ENCODE measurements at places on chromosomes 2 and 18.
A peak's percentile ranks its signal among the peaks of the same experiment; 100 is the strongest.

DNA sequence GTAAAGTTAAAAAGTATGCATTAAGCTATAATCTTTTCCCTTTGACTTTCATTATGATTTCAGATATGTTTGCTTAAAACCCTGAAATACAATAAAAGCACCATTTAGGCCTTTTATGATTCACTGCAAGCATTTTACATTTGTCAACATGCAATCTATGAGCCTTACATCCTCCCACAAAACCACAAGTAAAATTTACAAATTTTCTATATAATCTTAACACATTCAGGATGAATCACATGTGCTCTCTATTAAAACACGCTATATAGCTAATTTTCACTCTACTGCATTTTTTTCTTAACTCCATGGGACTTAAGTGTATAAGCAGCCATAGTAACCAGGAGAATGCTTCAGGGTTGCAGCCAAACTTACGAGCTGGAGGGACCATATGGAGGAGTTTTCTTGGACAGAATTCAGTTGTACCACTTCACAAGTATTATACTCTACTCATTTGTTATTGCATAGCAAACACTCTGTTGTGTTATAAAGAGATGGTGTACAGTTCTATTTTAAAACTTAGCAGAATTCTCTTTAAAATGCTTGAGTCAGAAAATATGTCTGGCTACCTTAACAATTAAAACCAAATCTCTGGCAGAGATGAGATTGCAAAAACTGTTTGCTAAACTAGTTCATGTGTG, 293.2 kb downstream of the ALK start:
- no peak for DNase-seq

- no peak for DNase-seq
These were observed 45.3 kb downstream of the LRPPRC start for GRCh38 chr2:43950383-43951008.

DNA sequence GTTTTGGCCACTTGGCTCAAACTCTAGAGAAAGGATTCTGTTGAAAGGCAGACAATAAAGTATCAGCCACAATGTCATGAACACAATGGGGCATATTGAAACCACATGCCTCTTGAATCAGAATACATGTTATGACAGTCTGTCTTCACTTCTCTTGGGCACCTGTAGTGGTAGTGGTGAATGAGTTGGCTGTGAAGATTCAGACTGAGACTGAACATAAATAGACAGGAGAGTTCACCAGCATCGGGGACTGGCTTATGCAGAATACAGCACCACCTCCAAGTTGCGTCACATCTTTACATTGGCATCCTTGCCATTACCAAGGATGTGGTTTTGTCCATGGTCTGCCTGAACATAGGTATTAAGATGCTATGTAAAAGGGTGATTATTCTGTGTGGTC, 336.8 kb downstream of the MYCN start:
- DNase-seq: no peak

GRCh38 chr18:59196161-59196725, 23.7 kb upstream of the GRP start:
- no peak for DNase-seq

DNA sequence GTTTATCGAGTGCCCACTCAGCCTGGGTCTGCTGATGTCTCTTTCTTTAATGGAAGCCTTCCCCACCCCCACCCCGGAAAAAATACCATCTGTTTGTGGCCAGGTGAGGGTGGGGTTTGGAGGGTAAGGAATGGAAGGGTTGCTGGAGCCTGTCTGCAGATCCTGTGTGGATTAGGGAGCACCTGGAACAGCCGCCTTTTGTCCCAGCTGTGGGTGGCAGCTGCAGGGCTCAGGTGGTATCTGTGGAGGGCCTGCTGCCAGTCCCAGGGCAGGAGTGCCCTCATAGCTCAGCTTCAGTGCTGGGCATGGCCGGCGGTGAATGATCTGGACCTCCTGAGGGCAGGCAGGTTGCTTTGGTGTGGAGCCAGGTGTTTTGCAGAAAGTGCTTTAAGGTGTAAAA, 45.3 kb downstream of the IMPA2 start:
- DNase-seq: no peak

- no peak for DNase-seq
These were observed 112.4 kb upstream of the RND3 start for GRCh38 chr2:150599889-150600288.

DNA sequence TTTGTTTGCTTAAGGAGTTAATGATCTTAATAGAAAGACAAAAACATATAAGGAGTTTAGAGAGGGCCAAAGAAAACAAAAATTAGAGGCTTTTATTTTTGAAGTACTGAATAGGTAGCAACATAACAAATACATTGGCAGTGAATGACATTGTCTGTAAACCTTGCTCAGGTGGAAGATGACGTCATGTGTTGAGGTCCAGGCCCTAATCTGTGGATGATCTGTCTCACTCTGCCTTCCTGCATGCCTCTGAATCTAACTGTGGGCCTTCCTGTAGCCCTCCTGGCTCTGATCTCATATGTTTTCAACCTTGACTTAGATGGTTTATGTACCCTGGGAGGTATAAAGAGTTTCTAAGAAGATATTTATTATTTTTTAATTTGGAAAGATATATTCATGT, 58.1 kb upstream of the DYNAP start:
- no peak for DNase-seq

GRCh38 chr2:155301221-155301620, 602.7 kb downstream of the KCNJ3 start:
- no peak for DNase-seq

- DNase-seq: no peak
These were observed 16.7 kb upstream of the ADI1 start for GRCh38 chr2:3535794-3536681.

- DNase-seq: peak; percentile 24
These were observed 49.9 kb upstream of the DAPL1 start for GRCh38 chr2:158745067-158745865.

DNA sequence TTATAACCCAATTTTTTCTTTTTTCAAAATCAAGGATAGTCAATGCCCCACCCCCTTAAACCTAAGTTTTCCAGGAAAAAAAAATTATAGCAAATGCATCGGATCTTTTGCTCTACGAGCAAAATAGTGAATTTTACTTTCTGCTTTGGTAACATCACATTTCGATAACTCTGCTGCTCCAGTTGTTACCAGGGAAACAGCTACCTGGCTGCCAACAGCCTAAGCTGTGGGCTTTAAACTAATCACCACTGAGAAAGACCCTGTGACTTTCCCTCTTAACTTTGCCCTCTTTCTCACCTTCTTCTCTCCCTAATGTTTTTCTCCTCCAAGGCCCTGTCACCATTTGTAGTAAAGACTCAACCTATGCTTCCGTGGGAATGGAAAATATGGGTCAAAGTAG, 145.5 kb downstream of the ABCA12 start:
- DNase-seq: no peak

DNA sequence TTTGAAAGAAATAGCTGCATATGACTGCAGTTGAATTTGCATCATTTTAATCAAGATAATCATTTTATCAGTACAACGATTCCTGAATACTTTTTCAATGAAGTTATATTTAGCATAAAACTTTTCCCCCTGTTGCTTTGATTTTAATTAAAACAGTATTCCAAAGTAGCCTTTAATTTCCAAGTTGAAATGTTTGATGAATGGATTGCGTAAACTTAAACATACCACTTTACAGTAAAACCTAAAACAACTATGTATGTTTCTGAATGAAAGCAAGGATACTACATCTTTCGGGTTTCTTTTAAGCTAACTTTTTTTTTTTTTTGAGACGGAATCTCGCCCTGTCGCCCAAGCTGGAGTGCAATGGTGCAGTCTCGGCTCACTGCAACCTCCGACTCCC, 1.4 kb downstream of the SPAST start:
- no peak for DNase-seq

DNA sequence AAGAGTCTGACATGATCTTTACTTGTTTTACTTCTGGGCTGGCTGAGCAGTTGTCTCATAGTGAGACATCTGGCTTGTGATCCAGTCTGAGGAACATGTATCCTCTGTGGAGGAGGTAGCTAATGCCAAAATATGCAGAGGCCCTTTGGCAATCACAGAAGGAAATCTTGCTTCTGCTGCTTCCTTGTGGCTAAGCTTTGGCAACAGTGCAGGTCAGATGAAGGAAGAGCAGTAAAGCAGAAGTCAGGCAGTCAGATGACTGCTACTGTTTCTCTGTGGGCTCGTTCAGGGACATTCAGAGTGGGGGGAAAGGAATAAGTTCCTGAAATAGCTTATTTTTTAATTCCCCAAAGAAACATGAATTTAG, 22.3 kb downstream of the DOK1 start:
- DNase-seq: no peak

- DNase-seq: no peak
These were observed 437.2 kb upstream of the ID2 start for GRCh38 chr2:8244639-8245038.

GRCh38 chr18:22311301-22311700, 106.4 kb downstream of the CTAGE1 start:
- DNase-seq: no peak

GRCh38 chr2:176826984-176827668, 385.5 kb upstream of the HNRNPA3 start:
- DNase-seq: no peak

- peak; percentile 36 for DNase-seq
These were observed 5.6 kb upstream of the GPR17 start for GRCh38 chr2:127640082-127641072.

DNA sequence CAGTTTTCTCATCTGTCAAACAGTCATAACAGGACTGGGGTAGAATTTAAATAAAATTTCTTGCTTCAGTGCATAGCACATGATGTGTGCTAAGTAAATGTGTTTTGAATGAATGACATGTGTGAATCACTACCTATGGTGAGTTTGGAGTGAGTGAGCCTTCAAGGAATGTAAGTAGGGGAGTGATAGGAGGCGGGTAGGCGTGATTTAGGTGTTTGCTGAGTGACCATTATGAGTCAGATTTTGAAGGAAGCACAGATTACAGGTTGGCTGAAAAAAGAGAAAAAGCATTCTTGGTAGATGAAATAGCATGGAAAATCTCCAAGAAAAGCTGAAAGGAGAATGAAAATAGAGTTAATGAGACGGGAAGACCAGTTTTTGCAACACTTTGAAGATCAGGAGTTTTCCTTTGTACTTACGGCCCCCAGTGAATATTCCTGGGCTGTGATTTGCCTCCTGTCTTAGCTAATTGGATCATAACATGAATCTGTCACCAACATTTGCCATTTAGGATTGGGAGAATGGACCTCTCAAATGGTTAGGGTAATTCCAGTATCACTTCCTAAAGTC, 136.9 kb upstream of the GATA6 start:
- no peak for DNase-seq

DNA sequence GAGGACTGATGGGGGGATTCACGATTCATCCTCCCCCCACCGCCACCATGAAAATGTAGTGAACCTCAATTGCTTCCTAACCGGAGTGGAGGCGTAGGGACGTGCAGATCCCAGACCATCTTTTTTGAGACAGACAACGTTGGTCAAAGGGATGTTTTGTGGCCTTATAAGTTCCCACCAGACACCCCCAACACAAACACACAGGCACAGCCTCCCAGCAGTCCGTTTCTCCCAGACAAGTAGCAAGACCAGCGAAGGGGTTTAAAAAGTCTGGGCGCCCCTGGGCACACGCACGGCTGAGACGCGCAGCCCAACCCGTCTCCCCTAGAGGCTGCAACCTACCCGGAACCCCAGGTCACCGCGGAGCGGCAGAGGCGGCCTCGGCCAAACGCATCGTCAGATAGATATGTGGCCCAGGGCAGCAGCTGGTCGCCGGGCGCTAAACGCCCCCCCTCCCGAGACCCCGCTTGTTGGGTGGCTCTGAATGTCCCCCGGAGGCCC, 1.3 kb downstream of the GBX2 start:
- no peak for DNase-seq

DNA sequence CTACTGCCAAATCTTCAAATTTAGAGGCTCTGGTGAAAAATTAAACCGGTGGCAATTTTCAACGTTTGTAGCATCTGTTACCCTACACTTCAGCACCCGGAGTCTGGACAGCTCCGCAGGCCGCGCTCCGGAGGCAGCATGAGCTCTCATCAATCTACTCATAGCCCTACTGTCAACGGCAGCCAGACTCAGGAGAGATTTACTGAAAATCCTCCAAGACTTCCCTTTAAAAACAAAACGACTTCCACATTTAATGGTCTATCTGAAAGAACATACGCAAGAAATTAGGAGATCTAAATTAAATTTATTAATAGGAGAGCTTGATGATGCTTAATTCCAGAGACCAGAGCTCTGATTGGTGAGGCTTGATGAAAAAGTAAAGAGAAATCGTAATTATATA, 970 bp upstream of the ADCYAP1 start:
- peak; percentile 29 for DNase-seq

- DNase-seq: no peak
These were observed 269.4 kb downstream of the MYCN start for GRCh38 chr2:16209799-16210198.

DNA sequence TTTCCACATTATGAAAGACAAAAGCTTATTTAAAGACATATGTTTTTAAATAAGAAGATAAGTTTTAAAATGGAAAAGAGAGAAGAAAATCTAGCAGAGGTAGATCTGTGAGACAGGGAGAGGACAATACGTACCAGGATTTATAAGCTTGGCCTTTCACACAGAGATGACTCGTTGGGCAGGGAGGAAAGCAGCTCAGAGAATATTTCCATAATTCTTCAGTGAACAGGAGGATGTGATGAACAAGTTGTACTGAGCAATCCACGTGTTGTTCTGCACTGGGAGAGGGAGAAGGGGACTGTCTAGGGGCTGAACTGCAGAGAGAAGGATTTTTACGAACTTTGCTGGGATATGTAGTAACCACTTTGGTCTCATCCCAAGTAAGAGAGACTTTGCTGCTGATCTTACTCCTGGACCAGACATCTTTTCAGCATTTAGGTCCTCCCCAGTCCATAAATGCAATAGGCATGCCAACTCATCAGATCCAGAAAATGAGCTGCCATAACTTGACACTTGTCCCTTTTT, 162.5 kb upstream of the SETBP1 start:
- no peak for DNase-seq

DNA sequence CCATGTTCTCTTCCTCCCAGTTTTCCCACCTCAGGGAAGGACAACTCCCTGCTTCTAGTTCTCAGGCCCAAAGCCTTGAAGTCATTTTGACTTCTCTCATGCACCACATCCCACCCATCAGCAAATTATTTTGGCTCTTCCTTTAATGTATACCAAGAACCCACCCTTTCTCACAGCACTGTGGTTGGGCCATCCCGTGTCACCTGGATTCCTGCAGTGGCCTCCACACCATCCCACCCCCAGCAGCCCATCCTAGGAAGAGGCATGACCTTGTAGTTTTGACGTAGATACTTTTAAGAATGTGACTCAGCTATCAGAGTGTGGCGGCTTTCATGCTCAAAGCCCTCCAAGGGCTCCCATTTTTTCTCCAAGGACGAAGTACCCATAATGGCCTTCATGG, 25.6 kb upstream of the CCDC68 start:
- DNase-seq: no peak

GRCh38 chr2:62175728-62176127, 20.2 kb upstream of the B3GNT2 start:
- no peak for DNase-seq

- DNase-seq: no peak
These were observed 27.9 kb downstream of the GPD2 start for GRCh38 chr2:156464106-156464505.

GRCh38 chr2:15556311-15556930, 4.7 kb downstream of the NBAS start:
- no peak for DNase-seq

GRCh38 chr2:112048887-112049286, 6.2 kb upstream of the TMEM87B start:
- no peak for DNase-seq

- no peak for DNase-seq
These were observed 462.7 kb upstream of the CDH20 start for GRCh38 chr18:60870261-60871153.

- no peak for DNase-seq
These were observed 16.2 kb downstream of the MSH6 start for GRCh38 chr2:47799031-47799609.

Measured in activated T-cell treated with anti-CD3 and anti-CD28 coated beads, Interleukin-2, amount 50 U/mL, for 1 hour (primary cell).